ENCODE measurements at places on chromosomes 3 and 15.
A peak's percentile ranks its signal among the peaks of the same experiment; 100 is the strongest.

GRCh38 chr3:57805266-57805665, 49.2 kb downstream of the SLMAP start:
- no peak for DNase-seq

- no peak for DNase-seq
Observed at GRCh38 chr3:155416500-155417118, 123.1 kb upstream of the STRIT1 start.

DNA sequence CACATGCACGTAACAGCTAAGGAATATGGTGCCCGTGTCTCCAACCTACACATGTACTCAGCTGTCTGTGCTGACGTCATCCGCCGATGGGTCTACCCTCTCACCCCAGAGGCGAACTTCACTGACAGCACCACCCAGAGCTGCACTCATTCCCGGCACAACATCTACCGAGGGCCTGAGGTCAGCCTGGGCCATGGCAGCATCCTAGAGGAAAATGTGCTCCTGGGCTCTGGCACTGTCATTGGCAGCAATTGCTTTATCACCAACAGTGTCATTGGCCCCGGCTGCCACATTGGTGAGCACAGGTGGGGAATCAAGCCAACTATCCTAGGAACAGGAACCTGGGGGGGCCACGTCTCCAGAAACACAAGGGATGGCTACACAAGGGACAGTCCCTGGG, 5.3 kb downstream of the EIF2B5 start:
- DNase-seq = no peak

GRCh38 chr3:148840451-148840850, 12.8 kb downstream of the CPB1 start:
- DNase-seq = no peak

GRCh38 chr3:156180077-156180476, 59.7 kb downstream of the KCNAB1 start:
- DNase-seq = no peak

GRCh38 chr15:90819390-90819789, 49.0 kb upstream of the FURIN start:
- DNase-seq = no peak

DNA sequence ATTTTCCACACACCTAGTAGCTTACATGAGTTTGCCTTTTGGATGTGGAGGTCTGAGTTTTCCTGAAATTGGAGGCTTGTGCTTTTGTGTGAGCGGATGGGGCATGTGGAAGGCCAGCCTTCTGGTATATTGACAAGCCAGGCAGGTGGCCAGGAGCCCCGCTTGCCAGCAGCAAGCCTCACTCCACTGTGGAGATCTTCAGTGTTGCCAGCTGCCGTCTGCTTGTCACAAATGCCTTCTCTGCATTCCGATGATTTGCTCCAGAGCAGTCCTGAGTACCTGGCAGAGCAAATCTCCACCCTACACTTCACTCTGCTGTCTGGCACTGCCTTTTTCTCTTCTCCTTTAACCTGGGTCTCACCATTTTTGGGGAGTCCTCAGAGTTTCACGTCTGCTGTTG, 29.1 kb upstream of the CHST2 start:
- peak; percentile 48 for DNase-seq

DNA sequence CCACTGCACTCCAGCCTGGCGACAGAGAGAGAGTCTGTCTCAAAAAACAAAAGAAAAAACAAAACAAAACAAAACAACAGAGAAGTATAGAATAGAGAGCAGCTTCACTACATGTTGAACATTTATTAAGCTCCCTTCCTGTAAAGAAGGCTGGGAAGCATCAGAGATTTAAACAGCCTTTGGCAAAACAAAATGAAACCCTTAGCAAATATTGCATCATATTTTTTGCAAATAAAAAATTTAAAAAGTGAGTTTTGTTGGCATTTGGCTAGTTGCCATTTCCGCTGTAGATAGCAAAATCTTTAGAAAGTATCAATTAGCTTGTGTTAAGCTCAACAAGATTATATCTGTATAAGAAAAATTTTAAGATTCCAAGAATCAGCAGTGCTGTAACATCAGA, 151.2 kb downstream of the SERPINI1 start:
- no peak for DNase-seq

DNA sequence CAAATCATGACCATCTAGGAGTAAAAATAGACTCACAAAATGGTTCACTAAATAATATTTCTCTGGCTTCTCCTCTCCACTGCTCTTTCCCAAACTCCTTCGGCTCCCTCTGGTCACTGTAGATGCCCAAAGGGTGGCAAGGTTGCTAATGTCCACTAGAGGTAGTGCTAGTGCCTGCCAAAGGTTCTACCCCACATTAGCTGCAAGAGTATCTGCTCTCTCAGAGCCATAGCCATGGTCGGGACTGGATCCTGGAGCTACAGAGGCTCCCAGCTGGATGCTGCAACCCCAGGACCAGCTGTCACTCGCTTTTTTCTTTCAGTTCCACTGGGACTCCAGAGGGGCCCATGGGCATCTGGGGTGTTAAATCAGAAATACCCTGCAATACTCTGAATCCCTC, 8.5 kb downstream of the HTR3D start:
- peak; percentile 40 for DNase-seq

DNA sequence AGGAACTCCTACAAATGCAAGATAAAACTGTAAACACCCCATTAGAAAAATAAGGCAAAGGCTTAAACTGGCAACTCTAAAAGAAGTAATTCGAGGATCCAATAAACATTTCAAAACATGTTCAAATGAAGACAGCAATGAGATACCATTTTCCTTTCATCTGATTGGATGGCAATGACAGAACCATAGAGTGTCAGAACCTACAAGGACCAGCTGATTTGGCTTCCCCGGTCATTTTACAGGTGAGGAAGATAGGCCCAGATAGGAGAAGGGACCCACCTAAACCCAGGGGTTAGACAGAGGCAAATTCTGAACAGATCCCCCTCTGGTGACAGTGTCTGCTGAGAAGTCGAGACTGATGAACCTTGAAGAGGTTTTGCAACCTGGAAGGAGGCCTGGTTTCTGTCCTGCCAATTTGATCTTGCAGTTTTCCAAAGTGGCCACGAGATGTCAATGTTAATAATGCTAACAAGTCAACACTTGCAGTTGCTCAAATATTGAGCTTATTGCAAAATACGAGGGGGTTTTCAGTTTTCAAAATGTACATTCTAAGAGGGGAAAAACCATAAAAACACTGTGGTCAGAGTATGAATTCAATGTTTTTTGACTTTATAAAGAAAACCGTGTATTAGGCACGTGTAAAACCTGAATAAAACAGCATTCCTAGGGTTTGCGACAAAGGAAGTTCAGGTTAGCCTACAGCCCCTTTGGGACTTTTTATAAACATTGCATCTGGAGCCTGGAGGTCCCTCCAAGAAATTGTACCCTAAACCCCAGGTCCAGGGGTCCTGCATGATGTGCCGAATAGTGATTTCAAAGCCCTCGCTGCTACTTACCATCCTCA, 21.5 kb downstream of the CFAP161 start:
- DNase-seq = no peak

- DNase-seq = no peak
Observed at GRCh38 chr3:167729591-167729990, 5.1 kb downstream of the PDCD10 start.

DNA sequence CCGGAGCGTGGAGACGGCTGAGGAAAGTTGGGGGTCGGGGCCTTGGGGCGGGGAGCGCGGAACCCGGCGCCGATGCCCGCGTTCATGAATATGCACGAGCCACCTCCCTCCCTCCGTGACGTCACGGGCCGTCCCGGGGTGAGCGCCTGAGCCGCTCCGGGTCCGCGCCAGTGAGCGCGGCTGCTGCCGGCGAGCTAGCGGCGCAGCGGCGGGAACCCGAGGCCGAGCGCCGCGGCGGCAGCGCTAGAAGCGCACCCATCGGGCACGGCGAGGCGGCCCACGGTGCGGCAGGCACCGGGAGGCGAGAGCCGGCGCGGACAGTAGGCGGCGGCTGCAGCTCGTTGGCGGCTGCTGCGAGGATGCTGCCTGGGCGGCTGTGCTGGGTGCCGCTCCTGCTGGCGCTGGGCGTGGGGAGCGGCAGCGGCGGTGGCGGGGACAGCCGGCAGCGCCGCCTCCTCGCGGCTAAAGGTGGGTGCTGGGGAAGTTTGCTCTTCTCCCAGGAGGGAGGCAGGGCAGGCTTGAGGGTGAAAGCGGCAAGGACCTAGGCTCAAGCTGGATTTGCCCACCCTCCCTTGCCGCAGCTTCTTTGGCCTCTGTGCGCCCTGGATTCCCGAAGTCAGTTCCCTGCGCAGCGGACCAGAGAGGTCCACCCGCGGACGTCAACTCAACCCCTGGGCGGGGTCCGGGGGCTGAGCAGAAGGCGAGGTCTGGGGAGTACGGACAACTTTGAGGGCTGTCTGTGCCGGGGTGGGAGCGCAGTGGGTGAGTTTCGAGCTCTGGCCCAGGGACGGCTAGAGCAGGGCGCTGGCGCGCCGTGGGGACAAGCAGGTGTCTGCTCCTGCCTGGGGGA, at the start of gene CLSTN2:
CLSTN2 (plus strand) TSS at position 170 of the 850 bp plus-strand sequence.
- peak; percentile 89 for DNase-seq

- DNase-seq = no peak
Observed at GRCh38 chr3:149593418-149594160, 64.2 kb downstream of the WWTR1 start.

GRCh38 chr3:150064971-150065370, 94.3 kb upstream of the PFN2 start:
- no peak for DNase-seq

- no peak for DNase-seq
Observed at GRCh38 chr3:52080830-52081719, 24.7 kb upstream of the DUSP7 start.

GRCh38 chr3:161969867-161970266, 473.3 kb downstream of the OTOL1 start:
- DNase-seq = no peak

DNA sequence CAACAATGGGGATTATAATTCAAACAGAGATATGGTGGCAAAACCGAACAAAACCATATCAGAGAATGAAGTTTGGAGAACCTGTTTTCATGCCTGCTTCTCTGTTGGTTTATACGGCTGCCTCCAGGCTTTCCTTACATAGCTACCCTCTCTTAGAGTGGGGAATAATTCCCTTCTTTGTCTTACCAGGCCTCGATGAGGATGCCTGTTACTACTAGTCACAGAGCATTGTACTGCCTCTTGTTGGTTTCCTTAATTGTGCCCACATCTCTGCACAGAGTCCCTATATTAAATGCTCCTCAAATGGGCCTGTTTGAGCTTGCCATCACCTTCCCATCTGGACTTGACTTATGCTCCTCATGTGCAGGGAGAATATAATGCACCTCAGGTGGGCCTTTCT, 92.9 kb downstream of the NCEH1 start:
- DNase-seq = no peak

- no peak for DNase-seq
Observed at GRCh38 chr3:110164632-110165369, 827.5 kb upstream of the DPPA4 start.

DNA sequence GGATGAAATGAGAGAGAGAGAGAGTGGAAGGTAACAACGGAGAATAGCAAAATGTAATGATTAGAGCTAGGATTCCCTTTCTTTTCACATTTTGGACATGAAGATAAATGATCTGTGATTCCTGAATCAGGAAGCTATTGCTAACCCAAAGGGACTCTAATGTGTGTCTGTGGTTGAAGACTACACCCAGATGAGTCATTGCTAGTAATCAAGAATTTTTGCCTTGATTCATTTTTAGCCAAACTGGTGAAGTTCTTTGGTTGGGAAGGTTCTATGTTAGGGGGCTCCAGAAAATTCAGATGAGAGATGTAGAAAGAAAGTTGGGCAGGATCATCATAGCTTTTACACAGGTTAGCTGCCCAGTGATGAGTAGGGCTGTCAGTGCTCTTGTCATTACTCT, 116.4 kb downstream of the DUT start:
- no peak for DNase-seq

DNA sequence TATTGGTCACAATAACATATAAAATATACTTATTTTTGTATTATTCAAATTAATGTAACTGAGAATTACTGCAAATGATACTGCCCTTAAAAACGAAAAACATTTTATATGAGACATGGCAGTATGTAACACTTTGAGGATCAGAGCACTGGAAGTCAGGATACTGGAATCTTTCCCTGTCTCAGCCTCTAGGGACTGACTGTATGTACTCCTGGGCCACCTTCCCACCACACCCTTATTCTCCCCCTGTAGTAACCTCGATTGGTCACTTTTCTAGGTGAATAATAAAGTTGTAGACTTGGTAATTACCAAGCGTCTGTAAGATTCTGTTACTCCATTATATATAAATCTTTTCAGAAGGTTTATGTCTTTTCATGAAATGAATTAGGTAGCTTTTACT, 43.0 kb downstream of the LRRC49 start:
- DNase-seq = no peak

- DNase-seq = no peak
Observed at GRCh38 chr3:4460334-4460733, 6.7 kb downstream of the SUMF1 start.

- no peak for DNase-seq
Observed at GRCh38 chr3:4928277-4928789, 50.9 kb upstream of the BHLHE40 start.

GRCh38 chr15:48017747-48018146, 103.0 kb upstream of the SLC24A5 start:
- no peak for DNase-seq

DNA sequence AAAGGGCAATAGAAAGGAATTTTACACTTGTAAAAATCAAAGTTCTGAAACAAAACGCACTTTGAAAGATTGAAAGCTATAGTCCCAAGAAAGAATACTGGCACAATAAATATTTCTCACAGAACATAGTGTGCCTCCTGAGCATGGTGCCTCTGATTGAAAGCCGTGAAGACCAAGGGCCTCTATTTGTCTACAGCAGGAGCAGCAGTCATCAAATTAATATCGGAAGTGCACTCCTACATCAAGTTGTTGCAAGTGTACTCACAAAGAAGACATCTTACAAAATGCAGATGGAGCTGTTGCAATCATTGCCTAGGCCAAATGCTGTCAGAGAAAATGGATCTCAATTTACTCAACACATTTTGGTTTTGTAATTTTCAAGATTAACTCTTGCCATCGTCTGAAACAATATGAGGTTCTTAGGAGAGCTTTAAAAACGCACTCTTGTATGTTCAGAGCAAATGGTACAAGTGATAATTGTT, 9.2 kb upstream of the WDR49 start:
- DNase-seq = no peak

Measured in glutamatergic neuron (in vitro differentiated cells).